Natural killer cell (primary cell): ENCODE measurements at places on chromosomes 2 and 18. TPM values are rescaled to one million over a fixed set of nuclear protein-coding genes. Genes with fewer than 3 reads are reported as not detected.
A peak's percentile ranks its signal among the peaks of the same experiment; 100 is the strongest.

DNA sequence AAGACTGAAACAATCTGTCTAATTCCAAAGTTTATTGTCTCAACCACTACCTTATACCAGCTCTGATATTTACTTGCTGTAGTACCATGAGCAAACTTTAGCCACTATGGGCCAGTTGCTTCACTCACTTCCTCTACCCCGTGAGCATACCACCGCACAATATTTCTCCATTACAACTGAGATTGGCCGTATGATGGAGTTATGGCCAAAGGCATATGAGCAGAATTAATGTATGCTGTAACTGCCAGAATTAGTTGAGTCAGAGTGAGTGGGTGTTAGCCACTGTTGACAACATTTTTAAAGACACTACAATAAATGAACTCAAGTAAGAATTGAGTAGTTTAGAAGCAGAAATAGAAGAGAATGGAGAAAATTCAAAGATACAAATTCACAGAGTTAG, 69.7 kb downstream of the LRATD1 start:
- H3K36me3 ChIP-seq: no peaks in the 10 kb centered on the region
- no peak overlapping the region for H3K4me3 ChIP-seq
- no peaks in the 10 kb centered on the region for H3K27me3 ChIP-seq

- DNase-seq: no peak
- H3K4me3 ChIP-seq: no peak overlapping the region
- H3K27me3 ChIP-seq: no peaks in the 10 kb centered on the region
- no peaks in the 10 kb centered on the region for H3K36me3 ChIP-seq
- no peak overlapping the region for H3K27ac ChIP-seq
- no peaks in the 10 kb centered on the region for H3K4me1 ChIP-seq
Observed at GRCh38 chr18:62384610-62385097, 59.5 kb downstream of the TNFRSF11A start.

DNA sequence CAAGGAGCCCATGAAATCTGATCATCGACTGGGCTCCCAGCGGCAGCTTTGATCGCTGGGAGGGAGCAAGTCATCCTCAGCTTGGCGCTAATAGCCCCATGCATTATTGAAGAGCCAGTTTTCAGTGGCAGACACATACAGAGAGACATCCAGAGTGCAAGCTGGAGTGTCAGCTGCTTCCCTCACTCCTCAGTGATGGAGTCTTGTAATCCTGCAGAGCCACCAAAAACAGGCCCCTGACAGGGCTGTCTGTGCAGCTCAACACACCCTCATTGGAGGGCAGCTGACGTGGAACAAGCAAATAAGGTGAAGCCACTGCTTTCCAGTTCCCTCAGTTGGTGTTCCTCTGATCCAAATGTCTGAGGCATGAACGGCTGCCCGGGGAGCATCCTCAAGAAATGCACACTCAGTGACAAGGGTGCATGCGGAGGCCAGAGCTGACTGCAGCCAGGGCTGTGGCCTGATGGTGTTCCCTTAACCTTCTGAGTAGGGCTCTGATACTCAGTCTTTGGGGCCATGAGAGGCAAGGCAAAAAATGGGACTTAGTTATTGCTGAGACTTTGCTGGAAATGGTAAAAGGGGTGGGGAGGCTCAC, 97.4 kb downstream of the RHOB start:
- no peaks in the 10 kb centered on the region for H3K36me3 ChIP-seq
- no peaks in the 10 kb centered on the region for H3K27me3 ChIP-seq
- H3K4me1 ChIP-seq: peaks cover 2% of the 10 kb centered on the region
- no peak for DNase-seq
- no peak overlapping the region for H3K27ac ChIP-seq

GRCh38 chr2:181742922-181743722, 62.8 kb upstream of the NEUROD1 start:
- H3K4me1 ChIP-seq: no peaks in the 10 kb centered on the region
- H3K4me3 ChIP-seq: no peak overlapping the region
- H3K36me3 ChIP-seq: no peaks in the 10 kb centered on the region
- no peaks in the 10 kb centered on the region for H3K27me3 ChIP-seq
- no peak overlapping the region for H3K27ac ChIP-seq

DNA sequence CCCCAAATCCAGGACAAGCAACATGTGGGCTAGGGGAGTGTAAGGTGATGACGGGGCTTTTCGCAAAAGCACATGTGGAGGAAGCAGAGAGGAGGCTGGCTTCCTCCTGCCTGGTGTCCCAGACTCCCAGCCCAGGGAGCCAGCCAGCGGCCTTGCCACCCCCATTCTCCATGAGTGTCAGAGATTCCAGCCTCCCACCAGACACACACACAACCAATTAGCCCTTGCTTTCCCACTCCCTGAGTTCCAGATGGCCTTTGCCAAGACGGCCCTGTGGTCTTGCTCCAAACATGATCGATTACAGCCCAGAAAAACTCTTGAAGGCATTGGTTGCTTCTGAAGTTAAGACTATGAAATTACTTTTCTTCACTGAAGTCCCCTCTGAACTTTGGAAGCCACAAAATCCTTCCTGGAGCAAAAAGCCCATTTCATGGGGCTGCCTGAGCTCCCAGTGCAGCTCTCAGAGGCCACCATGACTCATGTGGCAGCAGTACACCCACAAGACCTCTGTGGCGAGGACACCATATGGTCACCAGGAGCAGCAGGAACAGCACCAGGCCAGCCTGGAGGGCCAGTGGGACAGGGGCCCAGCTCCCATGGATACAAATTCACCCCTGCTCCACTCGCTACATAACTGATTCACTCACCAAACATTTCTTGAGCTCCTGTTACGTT, 69.1 kb upstream of the PID1 start:
- no peak overlapping the region for H3K27ac ChIP-seq
- H3K36me3 ChIP-seq: no peaks in the 10 kb centered on the region
- H3K4me3 ChIP-seq: no peak overlapping the region
- DNase-seq: no peak
- no peaks in the 10 kb centered on the region for H3K27me3 ChIP-seq

DNA sequence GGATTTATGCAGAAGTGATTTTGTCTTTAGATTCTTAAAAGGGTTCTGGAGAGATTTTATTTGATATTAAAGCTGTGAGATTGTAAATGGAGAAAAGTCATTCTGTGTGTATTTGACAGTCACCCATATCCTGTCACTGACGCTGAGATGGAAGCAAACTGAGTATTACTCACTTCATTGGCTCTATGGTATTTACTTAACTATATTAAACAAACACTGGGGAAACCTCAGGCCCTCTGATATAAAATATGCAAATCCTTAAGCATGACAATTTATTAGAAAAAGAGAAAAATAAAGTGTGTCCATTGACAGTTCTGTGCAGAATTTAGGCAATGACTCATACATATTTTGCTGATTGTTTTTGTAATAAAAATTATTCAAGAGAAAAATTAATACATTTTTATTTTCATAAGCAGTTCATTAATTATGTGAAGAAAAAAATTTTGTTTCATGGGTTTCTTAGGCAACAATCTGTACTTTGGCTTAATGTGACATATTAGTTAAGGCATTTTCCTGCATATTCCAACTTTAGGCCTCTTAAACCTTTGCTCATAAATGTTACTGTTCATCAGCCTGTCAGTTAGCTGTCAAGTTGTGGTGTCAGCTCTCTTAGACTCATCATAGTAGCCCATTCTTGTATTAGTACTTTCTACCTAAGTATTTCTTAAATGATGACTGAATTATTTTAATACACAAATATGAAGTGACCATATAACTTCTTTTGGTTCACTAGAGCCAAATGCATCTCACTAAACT, 99.9 kb downstream of the PARD3B start:
- H3K4me3 ChIP-seq: no peak overlapping the region
- no peaks in the 10 kb centered on the region for H3K36me3 ChIP-seq
- no peaks in the 10 kb centered on the region for H3K27me3 ChIP-seq
- no peaks in the 10 kb centered on the region for H3K4me1 ChIP-seq

DNA sequence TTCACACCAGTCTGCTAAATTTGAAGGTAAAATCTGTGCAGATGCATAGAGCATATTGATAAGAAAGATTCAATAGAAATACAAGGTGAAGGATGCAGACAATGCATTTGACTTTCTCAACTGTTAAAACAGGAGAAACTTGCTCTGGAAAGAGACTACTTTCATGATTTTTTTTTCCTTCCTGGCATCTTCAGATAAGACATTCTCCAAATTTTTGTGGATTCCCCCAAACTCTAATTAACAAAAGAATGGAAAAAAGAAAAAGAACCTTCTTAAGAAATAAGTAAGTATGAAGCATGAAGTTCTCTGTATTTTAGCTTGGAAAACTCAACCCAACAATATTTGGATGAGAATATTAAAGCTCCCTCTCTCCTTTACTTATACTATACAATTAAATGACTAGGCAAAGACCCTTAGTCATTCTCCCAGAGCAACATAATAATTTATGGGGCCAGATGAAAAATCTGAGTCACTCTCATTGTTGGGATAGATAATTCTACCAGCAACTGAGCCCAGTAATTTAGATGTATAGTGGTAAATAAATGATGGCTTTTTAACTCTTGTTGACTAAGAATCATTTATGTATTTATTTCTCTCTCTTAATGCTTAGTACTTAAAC, 298.7 kb upstream of the COL3A1 start:
- no peaks in the 10 kb centered on the region for H3K4me1 ChIP-seq
- no peak for DNase-seq
- H3K27ac ChIP-seq: no peak overlapping the region
- H3K36me3 ChIP-seq: no peaks in the 10 kb centered on the region
- no peak overlapping the region for H3K4me3 ChIP-seq

DNA sequence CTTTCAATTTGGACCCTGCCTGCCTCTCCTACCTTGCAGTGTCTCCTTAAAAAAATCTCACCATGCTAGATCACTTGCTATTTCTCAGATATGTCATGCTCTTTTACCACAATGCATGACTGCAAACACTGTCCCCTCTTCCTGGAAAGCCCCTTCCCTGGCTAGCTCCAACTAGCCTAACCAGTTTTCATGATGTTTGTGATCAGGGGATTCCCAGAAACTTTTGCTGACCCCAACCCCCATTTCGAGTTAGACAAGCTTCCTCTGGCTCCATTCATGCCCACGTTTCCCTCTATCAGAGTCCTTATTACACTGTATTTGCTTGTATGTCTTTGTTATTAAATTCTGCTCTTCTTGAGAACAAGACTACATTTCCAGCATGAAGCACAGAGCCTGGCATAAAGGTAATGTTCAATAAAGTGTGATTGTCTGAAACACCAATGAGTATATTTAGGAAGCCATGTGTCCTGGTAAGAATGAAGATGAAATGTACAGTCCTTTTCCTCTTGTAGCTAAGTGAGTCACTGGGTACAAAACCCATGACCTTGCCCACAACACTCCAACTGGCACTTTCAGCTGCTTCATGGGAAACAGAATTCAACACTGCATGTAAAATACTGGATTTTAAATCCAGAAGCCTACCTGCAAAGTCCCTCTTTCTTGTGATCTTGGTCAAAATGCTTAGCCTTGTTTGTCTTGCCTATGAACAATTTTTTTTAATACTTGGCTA, 62.0 kb upstream of the ATL2 start:
- no peak overlapping the region for H3K4me3 ChIP-seq
- no peak for DNase-seq
- H3K27me3 ChIP-seq: no peaks in the 10 kb centered on the region
- no peak overlapping the region for H3K27ac ChIP-seq
- no peaks in the 10 kb centered on the region for H3K4me1 ChIP-seq

GRCh38 chr2:28360718-28361293, 31.9 kb upstream of the FOSL2 start:
- peak overlapping the region; percentile 97 for H3K27ac ChIP-seq
- H3K36me3 ChIP-seq: no peaks in the 10 kb centered on the region
- no peak overlapping the region for H3K4me3 ChIP-seq
- peak; percentile 26 for DNase-seq
- no peaks in the 10 kb centered on the region for H3K27me3 ChIP-seq
- H3K4me1 ChIP-seq: peaks cover 90% of the 10 kb centered on the region

DNA sequence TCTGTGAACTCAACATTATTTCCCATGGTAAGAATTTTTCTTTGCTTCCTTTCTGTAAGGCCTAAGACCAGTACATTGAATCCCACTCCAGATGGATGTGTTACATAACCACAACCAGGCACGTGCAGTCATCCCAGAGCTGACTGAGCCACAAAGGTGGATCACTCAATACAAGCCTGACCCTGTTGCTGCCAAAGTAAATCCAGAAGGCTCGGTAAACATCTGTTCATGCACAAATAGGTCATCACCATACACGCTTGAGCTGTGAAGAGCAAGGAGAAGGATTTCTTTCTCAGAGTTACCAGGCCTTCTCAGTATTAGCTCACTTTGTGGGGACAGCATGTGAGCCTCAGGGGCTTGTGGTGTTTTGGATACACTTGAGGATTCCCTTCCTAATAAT, 791.4 kb upstream of the FANCL start:
- no peak for DNase-seq
- no peaks in the 10 kb centered on the region for H3K36me3 ChIP-seq
- no peaks in the 10 kb centered on the region for H3K4me1 ChIP-seq
- no peak overlapping the region for H3K27ac ChIP-seq

DNA sequence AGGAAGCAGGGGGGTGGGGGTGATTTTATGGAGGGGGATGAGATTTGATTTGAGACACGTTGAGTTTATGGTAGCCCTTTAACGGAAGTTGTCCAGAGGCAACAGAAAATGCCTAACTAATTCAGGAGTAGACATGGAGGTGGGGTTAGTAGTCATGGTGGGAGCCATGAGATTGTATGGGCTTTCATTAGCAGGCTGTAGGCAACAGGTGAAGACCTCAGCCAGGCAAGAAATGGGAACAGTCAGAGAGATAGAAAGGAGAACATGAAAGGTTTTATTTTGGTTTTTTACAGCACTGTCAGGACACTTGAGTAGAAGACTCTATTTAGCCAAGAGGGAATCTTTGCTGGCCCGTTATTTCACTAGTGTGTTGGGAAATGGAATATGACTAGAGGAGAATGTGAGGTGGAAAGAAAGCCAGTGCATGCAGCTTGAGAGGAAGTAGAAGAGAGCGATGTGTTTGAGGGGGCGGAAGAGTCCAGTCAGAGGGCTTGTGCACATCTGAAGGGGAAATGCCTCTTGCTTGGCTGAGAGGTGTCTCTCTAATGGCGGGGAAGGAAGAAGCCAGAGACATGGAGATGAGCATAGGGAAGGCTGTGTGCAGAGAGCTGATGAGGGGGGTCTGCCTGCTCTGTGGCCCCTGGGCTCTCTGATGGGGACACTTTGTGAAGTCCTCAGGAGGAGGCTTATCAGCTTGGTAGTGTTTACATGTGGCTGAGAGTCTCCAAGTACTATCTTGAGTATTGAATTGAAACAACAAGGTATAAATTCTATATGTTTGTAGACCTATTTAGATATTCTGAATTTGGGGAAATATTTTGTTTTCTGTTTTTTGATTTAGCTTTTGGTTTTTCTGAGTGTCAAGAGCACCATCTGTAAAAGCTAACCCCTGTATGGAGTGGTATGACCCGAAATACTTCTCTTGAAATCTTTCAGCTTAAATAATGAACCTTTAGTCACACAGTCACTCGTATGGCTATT, 66.9 kb upstream of the ITM2C start:
- H3K4me3 ChIP-seq: no peak overlapping the region
- peak; percentile 33 for DNase-seq
- H3K27ac ChIP-seq: no peak overlapping the region
- peaks cover 21% of the 10 kb centered on the region for H3K4me1 ChIP-seq

Gene PLA2R1
- not detected for total RNA-seq

DNA sequence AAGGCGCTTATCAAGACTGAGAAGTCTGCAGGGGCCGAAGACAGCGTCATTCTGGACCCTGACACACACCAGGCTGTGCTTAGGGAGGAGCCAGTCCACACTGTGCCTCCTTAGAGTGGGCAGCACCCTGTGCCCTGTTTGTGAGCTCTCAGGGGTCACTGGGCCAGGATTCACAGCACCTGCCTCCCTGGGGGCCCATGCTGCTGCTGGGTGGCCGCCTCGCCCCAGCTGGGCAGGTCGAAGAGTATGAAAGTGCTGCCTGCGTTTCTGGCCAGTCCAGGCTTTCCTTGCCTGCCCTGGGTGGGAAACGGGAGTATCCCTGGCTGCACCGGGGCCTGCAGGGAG, 15.4 kb upstream of the GPR55 start:
- H3K27ac ChIP-seq: no peak overlapping the region
- no peaks in the 10 kb centered on the region for H3K36me3 ChIP-seq
- H3K4me1 ChIP-seq: peaks cover 13% of the 10 kb centered on the region
- DNase-seq: no peak
- H3K27me3 ChIP-seq: no peaks in the 10 kb centered on the region
- no peak overlapping the region for H3K4me3 ChIP-seq

Gene CDH7
- not detected for total RNA-seq
